ENCODE measurements at places on chromosomes 7 and 10. TPM values are rescaled to one million over a fixed set of nuclear protein-coding genes. Genes with fewer than 3 reads are reported as not detected.

DNA sequence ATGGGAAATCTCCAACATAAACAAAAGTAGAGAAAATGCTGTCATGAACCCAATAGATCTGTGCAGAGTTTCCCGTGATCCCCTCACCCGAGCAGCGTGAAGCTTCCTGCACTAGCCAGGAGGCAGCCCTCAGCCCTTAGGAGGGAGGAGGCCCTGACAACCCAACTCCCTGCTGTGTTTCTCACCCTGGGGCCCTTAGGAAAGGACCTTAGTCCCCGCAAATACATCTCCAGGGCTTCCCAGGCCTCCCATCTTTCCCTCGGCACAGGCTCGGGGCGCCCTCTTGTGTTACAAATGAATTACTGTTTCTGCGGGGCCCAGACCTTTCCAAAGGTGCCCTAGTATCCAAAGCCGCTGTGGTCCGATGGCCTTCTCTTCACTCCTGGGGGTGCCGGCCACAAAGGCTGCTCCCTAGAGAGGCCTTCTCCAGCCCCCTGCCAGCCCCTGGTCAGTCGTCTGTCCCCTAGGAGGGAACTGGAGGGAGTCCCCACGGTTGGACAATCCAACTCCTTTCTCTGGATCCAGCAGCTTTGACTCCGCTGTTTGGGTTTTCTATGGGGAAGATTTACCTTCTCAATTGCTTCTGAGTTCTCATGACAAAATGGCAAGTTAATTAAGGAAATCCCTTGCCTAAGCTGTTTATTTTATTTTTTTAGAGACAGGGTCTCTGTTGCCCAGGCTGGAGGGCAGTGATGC, 49.9 kb upstream of the SH2B2 start:
- DNase-seq: peak; percentile 85

Gene ZNF727
- total RNA-seq: not detected

DNA sequence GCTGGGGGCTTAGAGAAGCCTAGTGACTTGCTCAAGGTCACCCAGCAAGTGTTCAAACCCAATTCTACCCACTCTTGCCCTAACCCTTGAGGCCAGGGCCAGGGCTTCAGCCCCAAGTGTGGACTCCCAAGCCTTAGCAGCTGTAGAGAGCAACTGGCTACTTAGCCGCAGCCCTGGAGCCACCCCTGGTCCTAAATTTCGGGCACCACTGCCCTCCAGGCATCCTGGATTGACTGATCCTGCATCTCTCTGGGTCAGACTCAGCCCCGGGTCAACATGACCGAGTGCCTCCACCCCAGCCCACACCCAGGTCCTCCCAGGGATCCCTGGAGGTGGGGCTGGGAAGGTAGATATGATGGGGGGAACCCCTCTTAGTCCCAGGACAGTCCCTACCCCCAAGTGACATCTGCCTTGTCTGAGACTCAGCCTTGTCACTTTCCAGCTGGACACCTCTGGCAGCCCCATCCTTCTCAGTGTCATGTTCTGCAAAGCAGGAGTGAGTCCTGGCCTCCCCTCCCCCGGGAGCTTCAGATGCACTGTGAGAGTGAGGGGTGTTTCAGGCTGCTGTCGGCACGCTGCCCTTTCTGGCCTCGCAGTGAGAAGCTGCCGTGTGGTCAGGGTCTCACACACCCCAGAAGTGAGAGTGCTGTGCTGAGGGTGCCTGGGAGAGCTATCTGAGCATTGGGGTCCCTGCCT, 89.8 kb downstream of the ZMIZ1 start:
- DNase-seq: no peak

GRCh38 chr10:89421018-89421476, 6.7 kb downstream of the IFIT5 start:
- no peak for DNase-seq

GRCh38 chr10:12358863-12359564, 9.7 kb downstream of the CAMK1D start:
- no peak for DNase-seq
